Panc1 (cell line): ENCODE measurements at places on chromosomes 12 and 14. TPM values are rescaled to one million over a fixed set of nuclear protein-coding genes. Genes with fewer than 3 reads are reported as not detected.

The LRFN5 gene
- total RNA-seq, result 9.8 TPM

The CD4 gene
- total RNA-seq, result 0.23 TPM

The A2ML1 gene
- not detected for total RNA-seq

The SLC7A7 gene
- 0.85 TPM for total RNA-seq

The MIP gene
- total RNA-seq, result not detected

The C14orf39 gene
- 0.08 TPM for total RNA-seq

The RND1 gene
- 0.44 TPM for total RNA-seq

The C14orf180 gene
- not detected for total RNA-seq

DNA sequence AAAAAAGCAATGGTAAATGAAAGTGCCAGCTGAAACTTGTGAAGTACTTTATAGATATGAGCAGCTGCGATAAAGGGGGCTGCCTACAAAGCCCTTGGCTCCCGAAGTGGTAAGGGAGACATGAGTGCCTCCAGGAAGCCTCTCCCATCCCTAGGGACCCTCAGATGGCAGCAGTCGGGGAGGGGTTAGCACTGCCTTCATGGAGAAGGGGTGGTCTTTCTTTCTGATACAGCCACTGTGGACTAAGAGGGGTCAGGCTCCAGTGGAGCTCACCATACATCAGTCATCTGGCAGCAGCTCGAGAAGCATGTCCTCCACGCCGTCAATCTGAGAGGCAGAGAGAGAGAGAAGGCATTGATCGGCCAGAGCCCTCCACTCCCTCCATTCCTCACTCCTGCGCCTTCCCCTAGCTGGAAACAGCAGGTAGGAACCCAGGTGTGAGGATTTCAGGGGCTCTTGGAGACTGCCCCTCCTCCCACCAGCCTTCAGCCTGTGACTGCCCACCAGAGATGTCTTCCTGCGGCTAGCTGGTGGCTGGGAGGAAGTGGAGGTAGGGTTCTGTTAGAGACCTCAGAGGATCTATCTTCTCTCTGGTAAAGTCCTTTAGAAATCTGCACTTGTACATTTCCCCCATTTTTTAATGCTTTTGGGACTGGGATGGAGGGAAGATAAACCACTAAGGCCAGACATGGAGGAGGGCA is 2.3 kb downstream of the TCL1A start:
- DNase-seq, result no peak
- H3K27ac ChIP-seq, result no peak overlapping the region
- H3K4me1 ChIP-seq, result no peaks in the 10 kb centered on the region
- H3K36me3 ChIP-seq, result no peaks in the 10 kb centered on the region

- H3K4me3 ChIP-seq, result peak within 1 kb of the TSS; percentile 43
- H3K4me1 ChIP-seq, result no peaks in the 10 kb centered on the region
- H3K27ac ChIP-seq, result no peak within 1 kb of the TSS
- no peaks in the 10 kb centered on the region for H3K36me3 ChIP-seq
- DNase-seq, result no peak
- H3K27me3 ChIP-seq, result peaks cover 10% of the 10 kb centered on the region
These were observed at the start of gene COCH for GRCh38 chr14:30874120-30874998. Gene COCH (plus strand): TSS chr14:30874559. CDS start chr14:30874939, 380 bp downstream.

DNA sequence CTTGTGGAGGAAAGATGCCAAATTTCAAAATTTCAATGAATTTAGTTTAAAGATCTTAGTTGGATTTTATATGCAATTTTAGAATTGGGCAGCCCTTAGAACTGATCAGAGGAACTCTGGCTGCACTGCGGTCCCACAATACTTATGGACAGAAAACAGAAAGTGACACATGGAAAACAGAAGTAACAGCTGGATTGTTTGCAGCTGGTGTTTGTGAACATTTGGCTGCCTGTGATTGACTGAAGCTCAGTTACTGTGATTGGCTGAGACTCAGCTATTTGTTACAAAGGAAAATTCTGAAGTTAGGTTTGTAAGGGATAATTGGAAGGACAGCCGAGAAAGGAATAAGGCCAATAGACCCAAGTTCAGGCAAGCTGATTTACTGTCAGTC is 10.0 kb upstream of the KRT86 start:
- no peak for DNase-seq
- H3K36me3 ChIP-seq, result no peaks in the 10 kb centered on the region
- no peaks in the 10 kb centered on the region for H3K4me1 ChIP-seq
- no peak overlapping the region for H3K4me3 ChIP-seq
- no peak overlapping the region; the same call in 1 of the 2 replicates for H3K27ac ChIP-seq
- no peaks in the 10 kb centered on the region for H3K27me3 ChIP-seq

GRCh38 chr14:31441273-31442111 is 15.8 kb downstream of the DTD2 start:
- no peak for DNase-seq
- H3K36me3 ChIP-seq, result no peaks in the 10 kb centered on the region; the same call in 1 of the 2 replicates
- no peak overlapping the region for H3K4me3 ChIP-seq
- H3K27me3 ChIP-seq, result no peaks in the 10 kb centered on the region

DNA sequence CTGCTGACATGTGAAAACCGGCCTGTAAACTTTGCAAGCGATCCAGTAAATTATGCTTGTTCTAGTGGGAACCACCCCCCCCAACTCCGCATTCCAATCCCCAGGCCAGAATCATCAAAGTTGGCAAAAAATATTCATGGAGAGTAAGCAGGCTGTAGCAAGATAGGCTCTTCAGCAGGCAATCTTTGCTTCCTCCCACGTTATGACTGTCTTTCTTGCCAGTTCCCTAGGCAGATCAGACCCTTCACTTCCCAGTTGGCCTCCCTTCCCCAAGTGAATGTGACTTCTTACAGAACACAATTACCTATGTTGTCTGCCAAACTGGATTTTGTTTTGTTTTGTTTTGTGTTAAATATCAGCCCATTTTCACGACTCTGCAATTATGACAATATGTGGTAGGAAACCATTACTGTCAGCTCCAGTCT is 1.2 kb upstream of the PTGER2 start:
- no peak overlapping the region for H3K4me3 ChIP-seq
- H3K36me3 ChIP-seq, result no peaks in the 10 kb centered on the region
- no peak overlapping the region for H3K27ac ChIP-seq
- H3K4me1 ChIP-seq, result no peaks in the 10 kb centered on the region

GRCh38 chr12:98821232-98821631 is 176.1 kb downstream of the APAF1 start:
- no peaks in the 10 kb centered on the region for H3K36me3 ChIP-seq
- H3K27me3 ChIP-seq, result peaks cover 6% of the 10 kb centered on the region; the same call in 1 of the 2 replicates
- H3K4me1 ChIP-seq, result no peaks in the 10 kb centered on the region
- no peak overlapping the region for H3K27ac ChIP-seq

GRCh38 chr12:131801254-131801866 is 26.8 kb upstream of the MMP17 start:
- no peak overlapping the region for H3K4me3 ChIP-seq
- no peaks in the 10 kb centered on the region for H3K27me3 ChIP-seq
- no peak for DNase-seq
- no peaks in the 10 kb centered on the region; the same call in 1 of the 2 replicates for H3K4me1 ChIP-seq
- H3K36me3 ChIP-seq, result no peaks in the 10 kb centered on the region
- H3K27ac ChIP-seq, result no peak overlapping the region

DNA sequence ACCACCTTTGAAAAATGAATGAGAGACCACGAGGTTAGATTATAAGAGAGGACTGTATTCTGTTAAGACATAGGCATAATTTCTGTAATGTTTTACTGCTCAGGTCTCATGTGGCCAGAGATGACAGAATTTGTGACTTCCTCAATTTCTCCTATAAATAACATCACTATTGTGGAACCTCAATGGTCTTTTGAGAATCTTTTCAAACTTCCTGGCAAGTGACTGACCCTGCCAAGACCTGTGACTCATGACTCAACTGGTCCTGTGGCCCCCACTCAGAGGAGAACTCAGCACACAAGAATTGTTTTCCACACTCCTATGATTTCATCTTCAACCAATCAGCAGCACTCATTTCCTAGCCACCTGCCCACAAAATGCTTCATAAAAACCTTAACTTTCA is 508.2 kb upstream of the ATP2B1 start:
- H3K4me3 ChIP-seq, result no peak overlapping the region
- DNase-seq, result no peak
- no peaks in the 10 kb centered on the region for H3K4me1 ChIP-seq
- no peaks in the 10 kb centered on the region for H3K36me3 ChIP-seq
- no peaks in the 10 kb centered on the region for H3K27me3 ChIP-seq
- no peak overlapping the region for H3K27ac ChIP-seq

- no peaks in the 10 kb centered on the region for H3K36me3 ChIP-seq
- no peaks in the 10 kb centered on the region for H3K27me3 ChIP-seq
- DNase-seq, result no peak
- no peaks in the 10 kb centered on the region for H3K4me1 ChIP-seq
These were observed 6.4 kb upstream of the TC2N start for GRCh38 chr14:91873471-91874415.

DNA sequence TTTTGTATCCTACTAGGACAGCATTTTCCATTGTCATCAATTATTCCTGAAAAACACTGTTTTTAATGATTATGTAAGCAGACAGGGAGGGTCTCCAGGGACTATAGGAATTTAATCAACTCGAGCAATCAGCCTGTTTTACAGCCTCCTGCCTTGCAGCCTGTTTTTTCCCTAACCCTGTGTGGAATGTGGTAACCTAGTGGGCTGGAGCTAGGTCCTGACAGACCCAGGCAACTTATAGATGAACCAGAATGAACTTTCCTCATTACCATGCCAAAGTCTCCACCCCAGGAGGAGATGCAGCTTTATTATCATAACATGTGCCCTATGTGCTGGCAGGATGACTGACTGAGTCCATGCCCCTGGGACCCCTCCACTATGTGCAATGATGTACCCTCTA is 375.1 kb downstream of the BMP4 start:
- H3K4me1 ChIP-seq, result no peaks in the 10 kb centered on the region
- no peak overlapping the region for H3K4me3 ChIP-seq
- H3K27me3 ChIP-seq, result no peaks in the 10 kb centered on the region
- DNase-seq, result no peak
- H3K27ac ChIP-seq, result no peak overlapping the region
- H3K36me3 ChIP-seq, result no peaks in the 10 kb centered on the region

DNA sequence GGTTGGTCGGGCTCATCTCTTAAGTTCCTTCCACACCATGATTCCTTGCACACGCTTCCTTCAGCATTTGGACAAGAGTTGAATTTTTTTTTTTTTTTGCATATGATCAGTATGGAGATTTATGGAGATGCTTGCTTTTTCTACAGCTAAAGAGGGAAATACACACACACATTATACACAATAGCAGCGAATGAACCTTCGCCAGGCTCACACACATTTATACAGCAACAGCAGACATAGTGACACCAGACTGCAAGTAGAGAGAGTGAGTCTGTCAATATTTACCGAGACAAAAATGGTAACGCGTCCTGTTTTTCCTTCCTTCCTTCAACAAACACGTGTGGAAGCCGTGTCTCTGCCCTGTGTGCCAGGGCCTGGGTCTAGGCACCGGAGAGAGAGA is 897.9 kb downstream of the BCL11B start:
- H3K36me3 ChIP-seq, result no peaks in the 10 kb centered on the region
- no peaks in the 10 kb centered on the region for H3K4me1 ChIP-seq
- H3K27me3 ChIP-seq, result no peaks in the 10 kb centered on the region
- no peak overlapping the region for H3K27ac ChIP-seq
- no peak overlapping the region for H3K4me3 ChIP-seq
- no peak for DNase-seq

- H3K4me1 ChIP-seq, result peaks cover 13% of the 10 kb centered on the region
- no peaks in the 10 kb centered on the region for H3K27me3 ChIP-seq
- H3K36me3 ChIP-seq, result no peaks in the 10 kb centered on the region; the same call in 1 of the 2 replicates
- DNase-seq, result no peak
- H3K4me3 ChIP-seq, result peak overlapping the region; percentile 79
These were observed 636 bp downstream of the FBXO33 start for GRCh38 chr14:39431416-39432178.

DNA sequence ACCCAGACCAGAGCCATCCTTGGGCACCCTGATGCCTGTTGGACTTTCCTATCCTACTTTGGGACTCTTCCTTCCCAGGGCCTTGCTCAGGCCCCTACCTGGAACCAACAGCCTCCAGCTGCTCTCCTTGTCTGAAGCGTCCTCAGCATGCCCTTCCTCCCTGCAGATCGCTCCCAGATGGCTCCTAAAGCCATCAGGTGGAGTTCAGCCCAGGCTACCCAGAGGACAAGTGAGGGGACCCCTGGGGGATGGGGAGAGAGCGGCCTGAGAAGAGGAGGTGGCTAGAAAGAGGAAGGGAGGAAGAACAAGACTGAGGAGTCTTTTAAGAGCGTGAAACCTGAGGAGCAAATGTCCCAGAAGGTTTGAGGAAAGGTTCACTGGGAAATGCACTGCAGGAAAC is 236.6 kb downstream of the ZFP36L1 start:
- H3K4me3 ChIP-seq, result no peak overlapping the region
- no peaks in the 10 kb centered on the region for H3K4me1 ChIP-seq
- no peaks in the 10 kb centered on the region for H3K27me3 ChIP-seq
- no peak overlapping the region for H3K27ac ChIP-seq
- no peak for DNase-seq

GRCh38 chr12:98471085-98471484 is 44.3 kb upstream of the TMPO start:
- H3K4me3 ChIP-seq, result no peak overlapping the region
- no peaks in the 10 kb centered on the region; the same call in 1 of the 2 replicates for H3K27me3 ChIP-seq
- H3K27ac ChIP-seq, result no peak overlapping the region
- H3K4me1 ChIP-seq, result 0 out of 2 replicates have a peak, but pooled peaks cover 2% of the 10 kb centered on the region
- no peaks in the 10 kb centered on the region for H3K36me3 ChIP-seq

- no peaks in the 10 kb centered on the region for H3K36me3 ChIP-seq
- DNase-seq, result no peak
- H3K4me1 ChIP-seq, result no peaks in the 10 kb centered on the region
- no peak overlapping the region for H3K4me3 ChIP-seq
- H3K27me3 ChIP-seq, result no peaks in the 10 kb centered on the region
These were observed 176.4 kb upstream of the TMTC1 start for GRCh38 chr12:29960122-29960521.

GRCh38 chr14:104595911-104596450 is 8.6 kb downstream of the TMEM179 start:
- DNase-seq, result no peak
- no peaks in the 10 kb centered on the region for H3K4me1 ChIP-seq
- H3K4me3 ChIP-seq, result no peak overlapping the region
- no peak overlapping the region for H3K27ac ChIP-seq
- H3K27me3 ChIP-seq, result no peaks in the 10 kb centered on the region
- H3K36me3 ChIP-seq, result no peaks in the 10 kb centered on the region

DNA sequence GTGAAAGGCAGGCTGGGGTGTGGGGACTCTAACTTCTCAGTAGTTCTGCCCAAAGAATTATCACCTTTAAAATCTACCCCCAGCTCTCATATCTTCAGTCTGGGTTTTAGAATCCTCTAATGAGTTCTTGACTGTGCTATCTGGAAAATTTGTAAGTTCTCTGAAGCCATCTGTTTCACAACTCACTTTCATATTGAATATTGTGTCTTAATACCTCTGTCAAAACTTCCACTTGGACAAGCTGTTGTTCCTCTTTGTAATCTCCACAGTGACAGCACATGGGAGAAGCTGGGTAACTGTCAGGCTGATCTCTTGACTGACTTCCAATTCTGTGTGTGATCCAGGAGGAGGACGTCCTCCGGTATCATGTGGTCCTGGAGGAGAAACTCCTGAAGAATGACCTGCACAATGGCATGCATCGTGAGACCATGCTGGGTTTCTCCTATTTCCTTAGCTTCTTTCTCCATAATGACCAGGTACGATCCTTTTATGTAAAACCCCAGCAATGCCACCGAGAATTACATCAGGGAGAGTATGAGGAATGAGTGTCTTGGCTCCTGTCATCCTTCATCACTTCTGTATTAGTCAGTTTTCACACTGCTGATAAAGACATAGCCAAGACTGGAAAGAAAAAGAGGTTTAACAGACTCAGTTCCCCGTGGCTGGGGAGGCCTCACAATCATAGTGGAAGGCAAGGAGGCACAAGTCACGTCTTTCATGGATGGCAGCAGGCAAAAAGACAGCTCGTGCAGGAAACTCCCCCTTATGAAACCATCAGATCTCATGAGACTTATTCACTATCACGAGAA is 111.9 kb downstream of the STAB2 start:
- H3K36me3 ChIP-seq, result no peaks in the 10 kb centered on the region
- H3K4me3 ChIP-seq, result no peak overlapping the region
- peaks cover 16% of the 10 kb centered on the region for H3K27me3 ChIP-seq
- no peak for DNase-seq
- H3K4me1 ChIP-seq, result no peaks in the 10 kb centered on the region
